ENCODE measurements at places on chromosomes 2 and 18.
A peak's percentile ranks its signal among the peaks of the same experiment; 100 is the strongest.

- DNase-seq: peak; percentile 24
These were observed 7.5 kb upstream of the BCL11A start for GRCh38 chr2:60560734-60561644.

GRCh38 chr18:42640160-42640559 lies 475.3 kb downstream of the RIT2 start:
- no peak for DNase-seq

DNA sequence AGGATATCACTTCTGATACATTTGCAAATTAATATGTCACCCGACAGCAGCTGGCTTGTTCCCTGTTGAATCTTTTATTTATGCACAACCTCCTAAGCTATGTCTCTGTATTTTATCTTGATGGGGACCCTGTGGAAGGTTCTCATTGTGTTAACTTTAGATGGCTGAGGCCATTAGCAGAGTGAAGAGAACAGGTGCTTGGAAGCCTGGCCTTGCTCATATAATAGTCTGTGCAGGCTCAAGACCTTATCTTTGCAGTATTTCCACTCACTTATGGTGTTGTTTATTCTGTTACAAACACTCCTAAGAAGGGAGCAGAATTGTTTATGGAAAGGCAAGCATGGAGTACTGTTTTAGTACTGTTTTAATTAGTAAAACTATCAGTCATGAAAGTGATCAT lies 107.6 kb downstream of the SETBP1 start:
- no peak for DNase-seq

GRCh38 chr2:212021947-212022346 lies 516.7 kb downstream of the ERBB4 start:
- no peak for DNase-seq

DNA sequence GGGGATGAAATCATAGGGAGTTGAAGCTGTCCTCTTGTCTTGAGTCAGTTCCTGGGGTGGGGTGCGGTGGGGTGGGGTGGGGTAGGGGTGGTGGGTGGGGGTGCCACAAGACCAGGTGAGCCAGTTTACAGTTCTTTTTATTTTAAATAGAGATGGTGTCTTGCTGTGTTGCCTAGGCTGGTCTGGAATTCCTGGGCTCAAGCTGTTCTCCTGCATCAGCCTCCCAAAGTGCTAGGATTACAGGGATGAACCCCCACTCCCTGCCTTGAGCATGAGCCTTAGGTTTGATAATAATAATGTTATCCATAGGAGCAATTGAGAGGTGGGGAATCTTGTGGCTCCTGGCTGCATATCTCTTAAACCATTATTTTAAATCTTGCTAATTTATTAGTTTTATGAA lies 183.1 kb upstream of the ALPP start:
- DNase-seq: no peak

DNA sequence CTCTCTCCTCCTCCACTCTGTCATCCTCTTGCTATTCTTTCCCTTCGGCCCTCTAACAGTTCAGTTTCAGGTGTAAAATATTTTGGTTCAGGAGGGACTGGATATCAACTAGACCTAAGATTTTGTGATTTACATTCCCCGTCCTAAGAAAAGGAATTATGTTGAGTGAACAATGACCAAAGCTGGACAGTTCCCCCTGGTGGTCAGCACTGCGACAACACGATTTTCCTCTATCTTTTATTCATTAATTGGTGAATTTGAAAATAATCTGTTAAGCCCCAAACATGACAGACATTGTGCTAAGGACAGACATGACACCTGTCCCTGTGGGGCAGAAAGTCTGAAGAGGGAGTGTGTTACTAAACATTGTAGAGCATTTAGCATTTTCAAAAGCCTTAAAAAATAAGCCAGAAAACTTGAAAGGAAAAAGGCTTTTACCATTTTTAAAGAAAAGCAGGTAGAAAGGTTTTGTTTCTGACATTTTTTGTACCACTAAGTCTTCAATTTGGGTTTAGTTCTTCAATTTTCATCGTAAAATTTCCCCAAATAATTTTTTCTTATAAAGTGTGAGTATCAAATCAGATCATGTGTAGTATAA lies 28.4 kb upstream of the GTF2A1L start:
- DNase-seq: peak; percentile 56

- DNase-seq: no peak
These were observed 668 bp downstream of the NFU1 start for GRCh38 chr2:69436596-69436937.

- no peak for DNase-seq
These were observed 165.8 kb upstream of the TCF4 start for GRCh38 chr18:55753643-55754263.

DNA sequence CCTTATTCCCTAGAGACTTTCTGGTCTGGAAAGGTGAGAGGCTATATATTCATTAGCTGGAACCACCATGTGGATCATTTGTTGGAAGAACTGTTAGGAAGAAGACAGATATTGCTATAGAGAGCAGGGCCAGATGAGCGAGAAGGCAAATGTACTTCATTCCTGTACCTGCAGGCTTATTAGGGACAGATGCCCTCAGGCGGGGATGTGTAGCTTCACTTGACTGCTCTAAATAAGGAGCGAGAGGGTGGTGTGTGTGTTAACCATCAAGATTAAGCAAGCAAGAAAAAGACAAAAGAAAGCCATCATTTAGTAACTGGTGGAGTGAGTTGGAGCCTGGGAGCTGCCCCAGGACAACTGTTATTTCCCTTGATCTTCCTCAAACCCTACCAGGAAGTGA lies 36.4 kb downstream of the NEDD4L start:
- DNase-seq: no peak

GRCh38 chr2:48826986-48827385 lies 71.5 kb upstream of the LHCGR start:
- DNase-seq: no peak

DNA sequence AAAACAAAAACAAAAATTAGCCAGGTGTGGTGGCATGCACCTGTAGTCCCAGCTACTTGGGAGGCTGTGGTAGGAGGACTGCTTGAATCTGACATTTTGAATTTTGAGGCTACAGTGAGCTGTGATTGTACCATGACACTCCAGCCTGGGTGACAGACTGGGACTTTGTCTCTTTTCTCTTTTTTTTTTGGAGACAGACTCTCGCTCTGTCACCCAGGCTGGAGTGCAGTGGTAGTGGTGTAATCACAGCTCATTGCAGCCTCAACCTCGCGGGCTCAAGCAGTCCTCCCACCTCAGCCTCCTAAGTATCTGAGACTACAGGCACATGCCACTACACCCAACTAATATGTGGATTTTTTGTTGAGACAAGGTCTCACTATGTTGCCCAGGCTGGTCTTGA lies 35.6 kb downstream of the ANKRD44 start:
- DNase-seq: no peak

DNA sequence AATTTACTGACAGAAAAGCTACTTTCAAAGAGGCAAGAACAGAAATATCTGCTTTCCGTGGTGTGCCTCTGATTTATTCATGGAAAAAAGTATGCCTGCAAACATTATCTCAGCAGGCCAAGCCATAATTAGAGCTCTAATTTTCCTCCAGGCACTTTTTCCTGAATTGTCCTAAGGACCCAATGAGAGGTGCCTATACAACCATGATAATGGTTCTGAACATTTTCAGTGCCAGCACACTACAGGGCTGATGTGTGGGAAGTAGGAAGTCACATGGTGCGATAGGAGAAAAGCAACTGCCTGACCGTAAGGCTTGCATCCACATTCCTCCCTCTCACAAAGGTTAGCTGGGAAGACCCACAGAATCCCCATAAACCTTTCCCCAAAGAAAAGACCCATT lies 45.9 kb upstream of the EGR4 start:
- no peak for DNase-seq

Data from AG08396 (cell line).